Osteoblast (primary cell): ENCODE measurements at places on chromosomes 2 and 18.
A peak's percentile ranks its signal among the peaks of the same experiment; 100 is the strongest.

DNA sequence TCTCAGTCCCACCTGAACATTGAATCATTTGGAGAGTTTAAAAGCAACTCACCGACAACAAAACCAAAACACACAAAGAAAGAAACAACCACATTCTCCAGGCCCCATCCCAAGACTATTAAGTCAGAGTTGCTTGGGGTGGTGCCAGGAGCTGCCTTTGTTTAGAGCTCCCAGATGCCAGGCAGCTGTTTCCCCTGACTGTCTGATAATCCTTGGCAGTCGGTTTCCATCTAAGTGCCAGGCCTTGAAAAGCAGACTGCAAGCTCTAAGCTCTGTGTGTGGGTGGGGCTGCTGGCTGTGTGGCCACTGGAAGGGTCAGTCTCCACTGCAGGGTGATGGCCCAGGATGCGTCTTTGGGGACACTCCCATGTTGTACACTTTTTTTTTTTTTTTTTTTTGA is 255.3 kb upstream of the AGAP1 start:
- no peaks in the 10 kb centered on the region for H3K27me3 ChIP-seq
- no peak overlapping the region for H3K4me3 ChIP-seq
- DNase-seq, result peak; percentile 80
- H3K4me1 ChIP-seq, result peaks cover 21% of the 10 kb centered on the region

DNA sequence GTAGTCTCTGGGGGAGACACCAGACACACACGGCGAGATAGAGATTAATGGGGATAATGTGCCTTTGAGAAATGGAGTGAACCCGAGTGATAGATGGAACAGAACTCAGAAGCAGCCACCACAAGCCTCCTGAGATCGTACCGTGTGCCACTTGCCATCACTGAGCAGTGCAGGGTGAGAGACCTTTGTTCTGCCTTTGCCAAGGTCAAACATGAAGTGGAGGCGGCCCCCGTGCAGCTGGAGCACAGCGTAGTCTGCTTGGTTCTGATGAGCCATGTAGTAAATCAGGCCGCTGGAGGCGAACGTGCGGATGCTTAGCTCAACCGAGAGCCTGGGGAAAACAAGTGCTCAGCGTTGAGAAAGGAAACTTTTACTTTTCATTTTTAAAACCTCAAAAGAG is 167.0 kb downstream of the LAMA1 start:
- H3K27ac ChIP-seq, result no peak overlapping the region
- DNase-seq, result no peak
- peaks cover 3% of the 10 kb centered on the region for H3K36me3 ChIP-seq
- no peak overlapping the region for H3K4me3 ChIP-seq

DNA sequence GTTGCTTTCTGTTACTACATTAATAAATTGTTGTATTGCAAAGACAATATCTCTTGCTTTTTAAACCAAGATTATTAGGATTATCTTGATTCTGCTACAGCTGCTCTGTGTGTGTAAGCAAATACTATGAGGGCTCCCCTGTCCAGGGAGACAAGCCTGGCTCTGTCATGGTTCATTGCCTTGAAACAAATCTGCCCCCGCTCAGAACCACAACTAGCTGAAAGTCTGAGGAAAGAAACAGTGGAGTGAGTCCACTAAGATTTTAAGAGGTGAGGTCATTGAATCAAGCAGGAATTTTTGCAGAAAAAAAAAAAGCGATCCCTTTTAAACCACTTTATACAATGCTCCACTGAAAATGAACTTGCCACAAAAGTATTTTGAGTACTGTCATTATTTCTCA is 30.8 kb upstream of the LRRTM4 start:
- H3K27me3 ChIP-seq, result no peaks in the 10 kb centered on the region
- H3K4me3 ChIP-seq, result no peak overlapping the region
- no peak overlapping the region for H3K27ac ChIP-seq
- no peak for DNase-seq
- H3K4me1 ChIP-seq, result no peaks in the 10 kb centered on the region
- H3K36me3 ChIP-seq, result no peaks in the 10 kb centered on the region

GRCh38 chr2:42877511-42877910 is 85.1 kb upstream of the HAAO start:
- H3K4me1 ChIP-seq, result peaks cover 6% of the 10 kb centered on the region
- H3K27me3 ChIP-seq, result no peaks in the 10 kb centered on the region
- H3K36me3 ChIP-seq, result no peaks in the 10 kb centered on the region
- H3K4me3 ChIP-seq, result no peak overlapping the region
- no peak for DNase-seq
